ENCODE measurements at places on chromosomes 7 and 10.

GRCh38 chr7:74612015-74612829, 45.3 kb upstream of the GTF2I start:
- no peak for DNase-seq

GRCh38 chr7:44445986-44446671, 44.3 kb downstream of the NUDCD3 start:
- no peak for DNase-seq

GRCh38 chr7:23968791-23969190, 258.8 kb downstream of the STK31 start:
- no peak for DNase-seq

- no peak for DNase-seq
Observed at GRCh38 chr7:92898798-92899197, 62.4 kb upstream of the CDK6 start.

- DNase-seq = no peak
Observed at GRCh38 chr7:157690833-157691585, 354.2 kb downstream of the DNAJB6 start.

Measured in T follicular helper cell (primary cell).